ENCODE measurements at places on chromosomes 2 and 18.

- no peak for DNase-seq
Measured at GRCh38 chr2:192072778-192073177, 122.0 kb downstream of the TMEFF2 start.

- DNase-seq = no peak
Measured at GRCh38 chr18:67728364-67728763, 211.8 kb upstream of the DSEL start.

DNA sequence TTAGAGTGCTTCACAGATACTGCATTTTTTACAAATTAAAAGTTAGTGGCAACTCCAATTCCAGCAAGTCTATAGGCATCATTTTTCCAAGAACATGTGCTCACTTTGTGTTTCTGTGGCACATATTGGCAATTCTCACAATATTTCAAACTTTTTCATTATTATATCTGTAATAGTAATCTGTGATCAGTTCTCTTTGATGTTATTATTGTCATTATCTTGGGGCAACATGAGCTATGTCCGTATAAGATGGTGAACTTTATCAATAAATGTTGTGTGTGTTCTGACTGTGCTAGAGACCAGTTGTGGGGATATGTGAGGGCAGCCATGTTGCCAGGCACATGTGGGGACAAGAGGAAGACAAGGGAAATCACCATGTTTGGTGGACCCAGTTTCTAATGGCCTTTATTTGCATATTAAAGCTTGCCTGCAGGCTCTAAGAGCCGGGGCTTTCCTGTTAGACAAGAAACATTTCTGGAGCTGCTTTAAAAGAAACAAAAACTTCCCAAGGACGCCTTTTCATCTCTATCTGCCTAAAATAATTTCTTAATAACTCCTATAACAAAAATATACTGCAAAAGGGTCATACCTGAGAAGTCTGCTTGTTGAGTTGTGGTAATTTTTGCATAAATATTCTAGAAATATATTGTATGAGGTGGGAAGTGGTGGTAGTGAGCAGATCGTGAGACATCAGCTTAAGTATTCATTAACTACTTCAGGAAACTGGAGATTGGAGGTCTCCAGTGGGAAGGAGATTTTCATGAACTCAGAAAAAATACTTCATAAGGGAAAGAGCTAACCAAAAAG is 37.2 kb downstream of the KYNU start:
- DNase-seq = no peak

DNA sequence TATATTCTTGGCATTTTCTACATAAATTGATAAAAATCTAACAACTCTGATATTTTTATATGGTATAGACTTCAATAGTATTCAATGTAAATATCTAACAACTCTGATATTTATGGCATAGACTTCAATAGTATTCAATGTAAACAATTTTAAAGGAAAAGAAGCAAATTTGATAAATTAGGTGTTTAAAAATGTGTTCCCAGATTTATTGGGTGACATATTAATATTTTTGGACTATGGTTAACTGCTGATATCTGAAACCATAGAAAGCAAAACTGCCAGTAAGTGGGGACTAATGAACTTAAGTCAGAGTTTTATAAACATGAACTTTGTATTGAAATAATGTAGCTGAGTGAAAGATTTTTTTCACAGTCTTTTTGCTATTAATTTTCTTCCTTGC is 1576.0 kb upstream of the DDX18 start:
- no peak for DNase-seq

All from stimulated activated CD4-positive, alpha-beta T cell treated with anti-CD3 and anti-CD28 coated beads, Interleukin-1b, Interleukin-23, amount 100 ng/mL, for 1 hour (primary cell).